ENCODE measurements at places on chromosomes 4 and X.

- no peak for DNase-seq
Observed at GRCh38 chrX:49164589-49165360, 2.2 kb downstream of the MAGIX start.

DNA sequence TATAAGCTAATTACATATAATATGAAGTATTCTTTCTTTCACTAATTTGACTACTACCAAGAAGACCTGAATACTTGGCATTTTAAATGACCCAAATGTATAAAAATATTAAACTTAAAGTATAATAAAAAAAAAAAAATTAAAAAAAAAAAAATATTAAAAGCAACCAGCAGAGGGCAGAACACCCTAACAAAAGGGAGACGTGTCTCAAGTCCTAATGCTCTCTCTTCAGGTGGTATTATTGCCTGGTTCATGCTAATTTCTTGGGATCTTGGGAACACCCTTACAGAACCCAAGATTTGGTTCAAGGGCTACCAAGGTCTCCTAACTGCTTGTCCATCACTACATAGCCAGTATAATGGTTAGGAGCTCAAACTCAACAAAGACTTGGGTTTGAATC lies 754.8 kb downstream of the RAB28 start:
- DNase-seq, result no peak

GRCh38 chr4:180634306-180634705 lies 1608.9 kb upstream of the TENM3 start:
- DNase-seq, result no peak

GRCh38 chr4:4599481-4600275 lies 57.8 kb upstream of the STX18 start:
- DNase-seq, result peak; percentile 34

- DNase-seq, result no peak
Observed at GRCh38 chr4:47711183-47711582, 126.7 kb downstream of the CORIN start.

GRCh38 chr4:110183643-110184042 lies 14.8 kb downstream of the ELOVL6 start:
- peak; percentile 9 for DNase-seq

DNA sequence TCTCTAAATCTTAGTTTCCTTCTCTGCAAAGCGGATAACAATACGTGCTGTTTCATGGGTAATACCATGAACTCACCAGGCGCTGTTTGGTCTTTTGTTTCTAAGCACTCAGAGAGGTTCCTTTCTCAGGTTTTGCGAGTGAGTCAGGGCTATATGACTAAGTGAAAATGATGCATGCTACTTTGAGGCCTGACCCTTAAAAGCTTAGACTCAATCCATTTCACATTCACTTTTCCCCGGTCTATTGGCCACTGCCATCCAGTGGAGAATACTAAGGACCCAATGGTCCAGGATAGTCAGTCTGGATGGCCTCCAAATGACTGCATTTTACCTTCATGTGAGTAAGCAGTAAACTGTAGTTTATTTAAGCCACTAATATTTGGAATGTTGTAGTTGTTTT lies 400.8 kb upstream of the SLIT2 start:
- no peak for DNase-seq

- DNase-seq, result no peak
Observed at GRCh38 chrX:109533005-109533404, 3.6 kb upstream of the NXT2 start.

- DNase-seq, result no peak
Observed at GRCh38 chrX:39921838-39922237, 175.9 kb downstream of the BCOR start.

DNA sequence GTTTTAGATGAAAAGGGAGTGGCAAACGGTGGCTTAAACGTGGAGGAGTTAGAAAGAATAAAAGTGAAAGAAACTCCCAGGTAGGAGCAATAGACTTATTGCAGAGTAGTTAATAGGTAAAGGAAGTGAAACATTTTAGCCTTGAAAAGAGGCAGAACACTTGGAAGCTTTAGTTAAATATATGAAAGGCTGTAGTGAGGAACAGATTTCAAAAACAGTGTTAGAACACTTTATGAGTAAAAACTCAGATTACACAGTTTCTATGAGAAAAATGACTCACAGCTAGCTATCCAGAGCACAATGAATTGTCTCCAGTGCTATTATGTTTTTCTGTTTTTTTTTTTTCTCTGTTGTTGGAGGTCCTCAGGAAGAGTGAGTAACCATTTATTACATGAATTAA lies 45.8 kb downstream of the TACR3 start:
- DNase-seq, result no peak

DNA sequence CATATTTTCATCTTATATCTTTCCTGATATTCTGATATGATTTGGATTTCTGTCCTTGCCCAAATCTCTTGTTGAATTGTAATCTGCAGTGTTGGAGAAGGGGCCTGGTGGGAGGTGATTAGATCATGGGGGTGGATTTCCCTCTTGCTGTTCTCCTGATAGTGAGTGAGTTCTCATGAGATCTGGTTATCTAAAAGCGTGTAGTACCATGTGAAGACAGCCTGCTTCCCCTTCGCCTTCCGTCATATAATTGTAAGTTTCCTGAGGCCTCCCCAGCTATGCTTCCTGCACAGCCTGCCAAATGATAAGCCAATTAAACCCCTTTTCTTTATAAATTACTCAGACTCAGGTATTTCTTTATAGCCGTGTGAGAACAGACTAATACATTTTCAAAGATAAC lies 77.2 kb downstream of the ANKRD50 start:
- DNase-seq, result no peak

DNA sequence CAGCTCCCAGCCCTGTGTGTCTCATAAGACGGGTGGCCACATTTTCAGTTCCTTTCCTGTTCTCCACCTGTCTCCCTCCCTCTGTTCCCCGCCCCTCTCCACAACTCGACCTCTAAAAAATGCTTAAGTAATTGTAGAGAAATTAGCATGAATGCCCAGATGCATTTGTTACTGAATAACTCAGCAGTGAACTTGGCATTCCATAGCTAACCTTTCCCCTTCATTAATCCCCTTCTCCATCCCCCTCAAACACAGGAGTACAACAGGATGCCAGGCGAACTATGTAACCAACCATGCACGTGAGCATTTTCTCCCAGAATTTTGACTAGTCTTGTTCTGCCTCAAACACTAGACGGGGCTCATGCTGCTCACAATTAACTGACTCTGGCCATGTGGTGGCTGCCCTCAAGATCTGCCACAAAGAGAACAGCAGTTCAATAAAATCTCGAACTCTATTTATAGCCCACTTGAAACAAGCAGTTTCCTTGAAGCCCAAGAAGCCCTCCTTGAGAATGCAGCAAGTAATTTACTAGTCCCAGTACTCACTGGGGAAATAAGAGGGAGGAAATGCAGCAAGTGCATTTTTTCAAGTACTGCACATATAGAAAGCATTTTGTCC lies 351.2 kb downstream of the ARHGAP24 start:
- DNase-seq, result peak; percentile 57

DNA sequence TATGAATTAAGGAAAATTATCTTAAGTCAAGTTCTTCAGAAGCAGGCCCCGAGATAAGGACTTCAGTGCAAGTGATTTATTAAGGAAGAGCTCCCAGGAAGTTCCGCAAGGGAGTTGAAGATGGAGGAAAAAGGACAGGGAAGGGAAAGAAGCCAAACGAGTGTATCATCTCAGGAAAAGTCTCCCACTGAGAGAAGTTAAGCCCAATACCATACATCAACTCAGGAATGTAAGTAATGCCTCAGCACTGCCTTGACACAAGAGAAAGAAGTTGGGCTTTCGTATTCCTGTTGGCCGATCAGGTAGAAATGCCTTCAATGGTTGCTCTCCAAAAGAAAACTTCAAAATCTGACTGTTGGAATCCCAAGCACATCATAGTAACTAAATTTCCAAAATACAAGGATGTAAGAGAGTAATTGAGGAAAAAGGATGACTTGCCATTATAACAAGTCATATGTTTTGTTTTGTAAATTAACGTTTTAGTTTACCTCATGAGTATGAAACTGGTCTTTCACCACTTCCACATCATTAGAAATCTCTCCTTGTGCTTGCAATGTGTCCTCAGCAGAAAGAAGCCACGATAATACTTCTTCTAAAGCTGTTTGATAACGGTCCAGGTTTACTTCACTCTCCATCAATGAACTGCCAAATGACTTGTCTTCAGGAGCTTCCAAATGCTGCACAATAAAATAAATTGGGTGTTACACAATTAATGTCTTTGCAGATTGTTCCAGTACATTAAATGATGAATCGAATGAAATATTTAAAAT lies 566.7 kb downstream of the DMD start:
- DNase-seq, result no peak

- no peak for DNase-seq
Observed at GRCh38 chr4:71430609-71431008, 91.8 kb downstream of the SLC4A4 start.

GRCh38 chr4:41432881-41433280 lies 105.1 kb upstream of the LIMCH1 start:
- DNase-seq, result no peak

GRCh38 chrX:13257223-13258051 lies 62.4 kb downstream of the ATXN3L start:
- DNase-seq, result no peak

GRCh38 chr4:26257850-26258249 lies 63.0 kb upstream of the RBPJ start:
- DNase-seq, result no peak

GRCh38 chrX:153966841-153967535 lies 4.6 kb downstream of the HCFC1 start:
- DNase-seq, result no peak

- no peak for DNase-seq
Observed at GRCh38 chr4:148692242-148692641, 250.0 kb upstream of the NR3C2 start.

DNA sequence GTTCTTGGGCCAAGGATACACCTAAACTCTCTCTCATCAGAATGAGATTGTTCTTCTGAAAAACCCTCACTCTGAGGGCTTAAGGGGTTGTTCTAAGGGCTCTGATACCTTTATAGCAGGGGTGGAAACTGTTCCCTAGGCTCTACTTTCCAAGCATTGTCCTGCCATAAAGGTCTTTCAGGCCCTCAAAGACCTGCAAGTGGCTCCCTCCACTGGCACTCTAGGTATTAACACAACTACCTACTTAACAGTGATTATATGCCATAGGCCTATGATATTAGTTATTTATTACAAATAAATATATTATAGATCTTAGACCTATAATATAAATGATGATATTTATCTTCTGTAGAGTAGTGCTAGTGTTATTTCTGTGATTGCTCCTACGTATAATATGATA lies 473.7 kb upstream of the RPS6KA3 start:
- DNase-seq, result no peak

- DNase-seq, result no peak
Observed at GRCh38 chr4:54493862-54494261, 163.9 kb upstream of the KIT start.

DNA sequence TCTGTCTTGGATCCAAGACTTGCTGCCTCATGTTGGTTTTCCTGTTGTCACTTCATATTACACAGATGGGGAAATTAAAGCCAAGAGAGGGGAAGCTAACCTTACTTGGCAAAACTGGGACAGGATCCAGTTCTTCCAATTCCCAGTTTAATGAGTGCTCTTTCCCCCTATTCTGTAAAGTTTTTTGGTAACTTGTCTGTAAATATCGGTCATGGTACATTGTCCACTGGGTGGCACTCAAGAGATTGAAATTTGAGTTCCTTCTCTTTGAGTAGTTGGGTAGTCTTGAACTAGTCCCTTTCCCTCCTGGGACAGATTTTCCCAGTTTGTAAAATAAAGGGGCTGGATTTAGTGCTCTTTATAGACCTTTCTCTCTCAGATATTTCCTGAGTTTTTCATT lies 12.4 kb upstream of the EOLA2 start:
- peak; percentile 0 for DNase-seq

GRCh38 chr4:41879552-41879951 lies 55.7 kb upstream of the TMEM33 start:
- DNase-seq, result no peak

GRCh38 chr4:61427818-61428495 lies 227.8 kb downstream of the ADGRL3 start:
- DNase-seq, result peak; percentile 28

- no peak for DNase-seq
Observed at GRCh38 chr4:11698846-11699590, 270.3 kb upstream of the HS3ST1 start.

- DNase-seq, result no peak
Observed at GRCh38 chr4:139521754-139522401, 34.1 kb downstream of the SETD7 start.

- no peak for DNase-seq
Observed at GRCh38 chr4:84931274-84931673, 35.2 kb downstream of the WDFY3 start.

- DNase-seq, result no peak
Observed at GRCh38 chr4:184807797-184808712, 17.7 kb downstream of the ACSL1 start.

DNA sequence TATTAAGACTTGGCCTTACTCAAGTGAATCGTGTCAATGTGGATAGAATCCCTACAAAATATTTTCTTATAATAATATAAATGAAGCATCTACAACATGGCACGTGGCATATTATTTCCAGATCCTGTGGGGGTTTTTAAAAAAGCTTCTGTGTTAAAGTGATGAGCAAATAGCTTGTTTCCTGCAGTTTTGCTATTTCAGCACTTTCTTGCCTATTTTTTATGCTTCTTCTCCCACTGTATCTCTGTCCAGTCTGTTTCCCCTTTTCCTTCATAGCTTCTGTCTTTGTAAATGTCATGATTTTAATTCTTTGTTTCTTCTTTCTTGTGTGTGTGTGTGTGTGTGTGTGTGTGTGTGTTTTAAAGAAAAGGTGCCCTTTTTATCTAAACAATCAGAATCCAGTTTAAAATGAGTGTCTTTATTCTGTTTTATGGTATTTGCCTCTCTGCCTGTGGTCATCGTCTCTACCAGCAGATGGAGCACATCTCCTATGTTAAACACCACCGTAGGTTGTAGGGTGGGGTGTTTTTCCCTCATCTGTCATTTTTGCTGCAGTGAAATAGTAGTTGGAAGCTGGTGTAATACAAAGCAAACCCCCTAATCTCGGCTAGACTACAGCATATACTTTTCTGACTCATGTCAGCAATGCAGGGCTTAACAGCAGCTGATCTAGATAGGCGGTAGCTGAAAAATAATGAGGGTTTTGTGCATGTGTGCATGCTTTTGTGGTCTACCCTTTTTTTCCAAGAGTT lies 33.1 kb downstream of the FTHL17 start:
- DNase-seq, result peak; percentile 23

- DNase-seq, result no peak
Observed at GRCh38 chr4:75172551-75172950, 239.6 kb downstream of the PARM1 start.

DNA sequence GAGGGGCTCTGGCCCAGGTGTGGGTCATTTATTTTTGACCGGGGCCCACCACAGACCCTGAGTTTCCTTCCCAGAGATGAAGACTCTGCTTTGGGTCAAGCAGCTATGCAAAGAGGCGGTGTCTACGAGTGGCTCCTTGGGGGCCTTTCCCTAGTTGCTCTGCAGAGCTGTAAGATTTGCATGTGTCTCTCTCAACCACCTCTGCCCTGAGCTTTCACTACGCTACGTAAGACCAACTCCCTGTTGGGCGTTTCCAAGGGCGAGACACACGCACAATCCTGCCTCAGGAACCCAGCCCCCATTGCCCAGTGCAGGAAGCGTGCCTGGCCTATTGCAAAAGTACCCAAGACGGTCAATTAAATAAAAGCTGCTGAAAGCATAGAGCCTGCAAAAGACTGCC lies 10.0 kb upstream of the ANOS1 start:
- DNase-seq, result no peak

All from SHP77 (cell line).